Aorta (tissue), 5 donors: ENCODE measurements at places on chromosomes 5 and 9. TPM values are rescaled to one million over a fixed set of nuclear protein-coding genes. Genes with fewer than 3 reads are reported as not detected.

ADAMTS19 gene
- 0.25 TPM for polyA plus RNA-seq

RNF224 gene
- 0.25 TPM for polyA plus RNA-seq

ECPAS gene
- polyA plus RNA-seq = 11.0 TPM

TMEM252 gene
- 0.75 TPM for polyA plus RNA-seq

GABRP gene
- 0.75 TPM for polyA plus RNA-seq

ENTPD2 gene
- not detected for polyA plus RNA-seq

C9 gene
- polyA plus RNA-seq = not detected

SPATA31C1 gene
- polyA plus RNA-seq = not detected

LRRTM2 gene
- not detected for polyA plus RNA-seq

SLC36A2 gene
- polyA plus RNA-seq = not detected

IFNB1 gene
- not detected for polyA plus RNA-seq
